ENCODE measurements at places on chromosomes 13 and 19.

GRCh38 chr19:46935066-46935663 is 74.4 kb downstream of the ARHGAP35 start:
- DNase-seq = no peak

DNA sequence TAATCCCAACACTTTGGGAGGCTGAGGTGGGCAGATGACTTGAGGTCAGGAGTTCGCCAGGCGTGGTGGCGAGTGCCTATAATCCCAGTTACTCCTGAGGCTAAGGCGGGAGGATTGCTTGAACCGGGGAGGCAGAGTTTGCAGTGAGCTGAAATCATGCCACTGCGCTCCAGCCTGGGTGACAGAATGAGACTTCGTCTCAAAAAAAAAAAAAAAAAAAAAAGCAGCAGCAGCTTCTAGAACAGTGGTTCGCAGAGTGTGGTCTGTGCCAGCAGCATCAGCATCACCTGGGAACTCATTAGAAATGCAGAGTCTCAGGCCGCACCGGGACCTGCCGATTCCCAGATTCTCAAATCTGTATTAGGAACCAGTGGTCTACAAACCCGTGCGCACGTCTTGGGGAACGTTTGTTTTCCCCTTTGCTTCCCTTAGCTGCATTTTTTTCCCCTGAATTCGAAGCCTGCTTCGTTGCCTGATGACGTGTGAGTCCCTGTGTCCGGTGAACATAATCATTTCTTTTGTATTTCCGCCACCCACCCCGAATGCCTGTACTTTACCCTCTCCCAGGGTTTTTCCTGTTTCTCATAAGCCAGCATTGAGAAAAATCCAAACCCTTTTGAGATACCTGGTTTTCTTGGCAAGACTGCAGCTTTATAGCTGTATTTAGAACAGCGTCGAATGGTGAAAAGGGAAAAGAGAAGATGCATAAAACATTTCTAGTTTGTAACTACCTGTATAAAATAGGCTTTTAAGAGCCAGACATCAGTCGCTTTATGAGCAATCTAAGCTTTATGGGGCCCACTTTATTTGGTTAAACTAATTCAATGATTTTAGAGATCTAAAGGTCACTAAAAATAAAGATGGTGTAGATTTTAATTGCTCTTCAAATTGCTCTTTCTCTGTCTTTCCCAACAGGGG is 49.8 kb downstream of the BICRA start:
- no peak for DNase-seq

DNA sequence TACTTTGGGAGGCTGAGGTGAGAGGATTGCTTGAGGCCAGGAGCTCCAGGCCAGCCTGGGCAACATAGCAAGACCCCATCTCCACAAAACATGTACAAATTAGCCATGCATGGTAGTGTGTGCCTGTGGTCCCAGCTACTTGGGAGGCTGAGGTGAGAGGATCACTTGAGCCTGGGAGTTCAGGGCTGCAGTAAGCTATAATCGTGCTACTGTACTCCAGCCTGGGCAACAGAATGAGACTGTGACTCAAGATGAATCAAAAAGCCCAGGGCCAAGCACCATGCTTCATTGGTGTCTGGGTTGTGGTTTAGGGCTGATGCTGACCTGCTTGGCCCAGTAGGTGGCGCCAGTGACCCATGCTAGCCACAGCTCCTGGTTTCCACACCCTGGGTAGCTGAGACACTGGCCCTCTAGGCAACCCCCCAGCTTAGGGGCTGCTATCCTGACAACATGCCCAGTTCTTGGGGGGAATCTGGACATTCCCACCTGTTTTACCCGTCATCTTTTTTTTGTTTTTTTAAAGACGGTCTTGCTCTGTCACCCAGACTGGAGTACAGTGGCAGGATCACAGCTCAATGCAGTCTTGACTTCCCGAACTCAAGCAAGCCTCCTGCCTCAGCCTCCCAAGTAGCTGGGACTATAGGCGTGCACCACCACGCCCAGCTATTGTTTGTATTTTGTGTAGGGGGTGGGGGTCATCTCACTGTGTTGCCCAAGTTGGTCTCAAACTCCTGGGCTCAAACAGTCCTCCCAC is 5.5 kb downstream of the CCDC124 start:
- DNase-seq = peak; percentile 87

- peak; percentile 56 for DNase-seq
Measured at GRCh38 chr13:46172531-46172991, 9.4 kb downstream of the LCP1 start.

GRCh38 chr19:13843104-13843921 is 33.6 kb upstream of the NANOS3 start:
- DNase-seq = no peak

DNA sequence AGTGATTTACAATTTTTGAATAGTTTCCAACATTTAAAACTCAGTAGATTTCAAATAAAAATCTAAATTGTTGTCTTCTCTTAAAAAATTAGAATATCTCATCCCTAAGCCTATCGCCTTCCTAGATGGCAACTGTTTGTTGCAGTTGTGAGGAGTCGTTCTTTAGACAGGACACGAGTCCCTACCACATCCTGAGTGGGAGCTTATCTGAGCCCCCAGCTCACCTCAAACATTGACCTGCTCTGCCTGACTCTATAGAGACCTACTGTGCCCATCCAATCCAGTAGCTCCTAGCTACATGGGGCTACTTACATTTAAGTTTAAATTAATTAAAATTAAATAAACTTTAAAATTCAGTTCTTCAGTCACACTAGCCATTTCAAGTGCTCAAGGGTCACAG is 434.7 kb downstream of the FOXO1 start:
- no peak for DNase-seq

- no peak for DNase-seq
Measured at GRCh38 chr13:89052699-89053098, 1381.5 kb downstream of the SLITRK5 start.

DNA sequence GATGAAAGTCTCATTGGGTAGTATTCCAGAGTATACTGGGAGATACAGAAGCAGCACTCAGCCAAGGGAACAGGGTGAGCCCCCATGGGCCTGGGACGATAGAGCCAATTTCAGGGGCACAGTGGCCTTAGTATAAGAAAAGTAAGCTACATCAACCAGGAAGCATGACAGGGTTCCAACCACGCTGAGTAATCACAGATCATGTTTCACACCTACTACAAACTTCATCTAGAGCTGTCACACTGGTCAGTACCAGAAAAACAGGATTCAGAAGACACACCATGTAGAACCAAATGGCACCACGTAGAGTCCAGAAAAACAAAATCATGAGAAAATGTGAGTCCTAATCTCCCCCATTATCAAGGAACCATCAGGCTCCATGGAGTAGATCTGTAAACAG is 1292.4 kb upstream of the MIR17HG start:
- DNase-seq = no peak

DNA sequence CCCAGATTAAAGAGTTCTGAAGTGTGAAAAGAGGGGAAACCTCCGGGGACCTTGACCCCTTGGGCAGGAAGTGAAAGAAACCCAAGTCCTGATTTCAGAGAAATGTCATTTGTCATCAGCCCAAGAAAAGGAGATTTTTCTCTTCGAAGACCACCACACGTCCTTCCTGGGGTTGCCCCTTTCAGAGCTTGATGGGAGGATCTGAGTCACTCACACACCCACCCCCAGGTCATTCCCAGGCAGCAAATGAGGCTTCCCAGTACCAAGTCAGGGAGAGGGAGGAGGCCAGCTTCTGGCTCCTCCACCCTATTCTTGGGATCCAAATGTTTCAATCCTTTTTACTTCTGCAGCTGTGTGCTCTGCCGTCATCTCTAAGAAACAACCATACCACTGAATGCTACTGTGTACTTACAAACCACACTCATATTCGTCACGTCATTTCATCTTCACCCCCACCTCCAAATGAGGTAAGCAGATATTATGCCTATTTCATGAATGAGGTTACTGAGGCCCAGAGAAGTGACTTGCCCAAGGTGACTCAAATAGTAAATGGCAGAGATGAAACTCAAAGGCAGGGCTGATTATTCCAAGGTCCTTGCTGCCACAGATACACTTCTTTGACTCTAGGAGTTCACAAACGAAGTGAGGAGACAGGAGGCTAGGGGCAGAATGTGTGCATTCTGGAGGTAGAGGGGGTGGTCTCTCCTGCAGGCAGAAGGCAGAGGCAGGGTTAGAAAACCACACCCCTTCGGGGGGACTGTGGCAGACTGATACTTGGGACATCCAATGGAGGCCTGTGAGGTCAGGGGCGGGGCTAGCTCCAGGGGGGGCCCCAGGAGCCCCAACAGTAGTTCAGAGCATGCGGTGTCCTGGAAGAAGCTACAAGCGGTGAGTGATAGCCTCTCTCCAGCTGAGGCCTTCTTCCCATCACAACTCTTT is 5.0 kb upstream of the KMT2B start:
- peak; percentile 59 for DNase-seq

DNA sequence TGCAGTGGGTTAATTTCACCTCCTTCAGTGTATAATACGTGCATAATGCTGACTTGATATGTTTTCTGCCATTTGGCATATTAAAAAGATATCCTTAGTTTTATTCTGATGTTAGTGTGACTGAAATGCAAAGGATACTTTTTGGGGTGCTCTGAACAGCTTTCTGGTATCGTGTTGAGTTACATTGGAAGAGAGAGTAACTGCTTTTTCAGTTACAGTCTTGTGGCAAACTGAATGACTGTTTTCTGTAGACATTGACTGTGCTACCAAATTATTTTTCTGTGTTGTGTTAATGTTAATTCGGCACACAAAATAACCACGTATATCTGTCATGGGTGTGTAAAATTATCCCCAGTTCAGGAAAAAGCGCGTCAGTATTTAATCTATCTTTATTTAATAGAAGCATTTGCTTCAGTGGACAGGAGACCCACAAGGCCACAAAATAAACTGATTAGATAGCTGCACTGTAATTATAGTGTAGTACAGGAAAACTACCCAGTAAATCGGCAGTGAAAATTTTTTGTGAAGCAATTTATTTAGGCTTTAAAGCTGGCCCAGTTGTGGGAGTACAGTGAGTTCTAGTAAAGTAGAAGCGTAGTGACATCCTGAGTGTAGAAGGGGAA is 2.5 kb downstream of the URI1 start:
- no peak for DNase-seq

DNA sequence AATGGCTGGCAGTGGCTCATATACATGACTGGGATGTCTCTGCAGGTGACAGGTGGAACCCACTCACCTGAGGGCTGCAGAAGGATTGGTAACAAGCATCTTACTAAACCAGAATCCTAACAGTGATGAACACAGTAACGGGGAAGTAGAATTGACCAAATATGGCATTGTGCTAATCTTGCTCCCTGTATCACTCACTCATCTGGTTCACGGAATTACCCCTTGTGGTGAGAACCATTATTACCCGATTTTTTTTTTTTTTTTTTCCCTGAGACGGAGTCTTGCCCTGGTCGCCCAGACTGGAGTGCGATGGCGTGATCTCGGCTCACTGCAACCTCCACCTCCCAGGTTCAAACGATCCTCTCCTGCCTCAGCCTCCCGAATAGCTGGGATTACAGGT is 69.5 kb downstream of the PTPRS start:
- DNase-seq = no peak

GRCh38 chr19:15421721-15422260 is 3.0 kb upstream of the AKAP8L start:
- no peak for DNase-seq

DNA sequence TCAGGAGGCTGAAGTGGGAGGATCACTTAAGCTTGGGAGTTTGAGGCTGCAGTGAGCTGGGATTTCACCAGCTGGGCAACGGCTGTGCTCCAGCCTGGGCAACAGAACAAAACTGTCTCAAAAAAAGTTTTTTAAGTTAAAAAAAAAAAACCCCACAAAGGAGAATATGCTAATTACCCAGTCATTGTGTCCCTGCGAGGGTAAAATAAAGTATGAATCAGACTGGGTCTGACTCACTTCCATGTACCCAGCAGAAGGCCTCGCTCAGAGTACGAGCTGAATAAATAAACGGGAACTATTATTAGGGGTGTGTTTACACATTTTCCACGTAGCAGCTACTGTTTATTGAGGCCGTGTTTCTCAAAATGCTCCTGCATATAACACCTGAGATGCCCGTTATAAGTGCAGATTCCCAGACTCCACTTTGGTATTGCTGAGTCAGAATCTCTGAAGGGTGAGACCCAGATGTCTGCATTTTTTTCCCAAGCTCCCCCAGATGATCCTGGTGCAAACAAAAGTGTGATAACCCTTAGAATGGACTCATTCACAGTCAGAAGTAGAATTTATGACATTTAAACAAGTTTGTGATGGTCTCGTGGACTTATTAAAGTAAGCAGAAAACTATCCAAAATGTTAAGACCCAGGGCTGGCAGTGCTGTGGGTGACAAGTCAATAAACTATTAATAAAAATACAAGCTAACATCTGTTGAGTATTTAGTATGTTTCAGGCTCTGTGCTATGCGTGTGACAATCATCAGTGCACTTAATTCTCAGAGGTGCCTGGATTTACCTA is 28.2 kb downstream of the KCNC3 start:
- no peak for DNase-seq
